CD8-positive, alpha-beta T cell (primary cell): ENCODE measurements at places on chromosomes 16 and 17.

DNA sequence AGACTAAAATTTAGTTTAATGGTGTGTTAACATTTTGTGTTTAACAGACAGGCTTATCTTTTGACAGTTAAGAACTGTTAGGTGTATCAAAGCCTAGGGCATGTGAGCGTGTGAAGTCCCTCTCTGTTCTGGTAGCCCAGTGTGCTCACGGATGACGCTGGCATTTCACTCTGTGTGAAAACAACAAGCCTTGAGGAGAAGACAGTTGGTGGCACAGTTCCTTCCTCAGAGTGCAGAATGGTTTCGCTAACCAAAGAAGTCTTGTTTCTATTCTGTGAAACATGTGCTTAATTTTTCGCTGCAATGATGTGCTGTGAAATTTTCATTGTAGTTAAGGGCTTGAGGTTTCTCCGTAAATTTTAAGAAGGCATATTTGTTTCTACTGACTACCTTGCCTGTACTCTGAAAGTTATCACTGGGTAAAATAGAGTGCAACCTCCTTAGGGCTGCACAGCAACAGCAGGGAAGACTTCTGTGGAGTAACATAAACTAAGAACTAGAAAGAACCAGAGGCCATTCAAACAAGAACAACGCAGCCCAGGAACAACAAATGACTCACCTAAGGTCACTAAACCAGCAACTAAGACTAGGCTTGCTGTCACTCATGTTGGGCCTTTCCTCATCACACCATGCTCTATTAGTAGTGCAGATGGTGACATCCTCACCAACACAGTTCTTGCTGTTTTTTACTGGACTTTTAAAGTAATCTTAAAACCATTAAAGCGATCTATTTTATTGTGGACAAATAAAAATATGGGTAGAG is 33.4 kb downstream of the BRD7 start:
- DNase-seq, result no peak

- DNase-seq, result no peak
These were observed 99.8 kb downstream of the SHISA6 start for GRCh38 chr17:11340803-11341202.

- DNase-seq, result no peak
These were observed 154.0 kb downstream of the IRF8 start for GRCh38 chr16:86052926-86053325.

DNA sequence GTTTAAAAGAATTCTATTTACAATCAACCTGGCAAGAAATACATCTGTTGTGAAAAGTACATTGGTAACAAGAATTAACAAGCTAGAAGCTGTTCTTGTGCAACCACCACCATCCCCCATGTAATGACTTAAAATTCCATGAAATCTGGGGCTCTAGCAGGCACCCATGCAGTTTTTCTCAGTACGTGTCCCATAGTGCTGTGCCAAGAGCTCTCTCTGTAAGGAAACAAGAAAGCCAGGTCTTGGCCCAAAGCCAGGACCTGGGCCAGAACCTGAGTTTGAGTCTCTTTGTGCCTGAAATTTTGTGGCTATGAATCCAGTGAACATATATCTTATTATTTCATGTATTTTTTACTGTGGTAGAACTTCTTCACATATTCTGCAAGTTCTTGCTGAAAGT is 46.6 kb downstream of the NUP93 start:
- DNase-seq, result no peak
